ENCODE measurements at places on chromosomes 12 and 14.

GRCh38 chr12:115433014-115433634 lies 749.1 kb upstream of the TBX3 start:
- no peak for DNase-seq

- peak; percentile 36 for DNase-seq
These were observed 581 bp downstream of the PITPNM2 start for GRCh38 chr12:123150275-123150743.

DNA sequence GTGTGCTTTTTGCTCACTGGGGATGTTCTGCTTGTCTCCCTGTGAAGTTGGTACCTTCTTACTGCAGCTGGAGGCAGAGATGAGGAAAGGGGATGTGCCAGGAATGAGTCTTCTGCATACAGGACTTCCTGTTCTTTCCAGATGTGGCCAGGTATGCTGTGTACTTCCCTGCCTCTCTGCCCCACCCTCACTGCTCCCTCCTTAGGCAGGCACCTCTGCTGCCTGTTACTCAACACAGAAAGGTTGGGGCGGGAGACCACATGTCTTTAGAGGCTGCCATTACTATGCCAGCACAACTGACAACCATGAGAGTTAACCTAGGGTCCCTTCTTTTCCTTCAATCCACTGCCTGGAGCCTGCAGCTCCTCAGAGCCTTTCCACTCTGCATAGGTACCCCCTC lies 2.0 kb upstream of the OAS3 start:
- no peak for DNase-seq

GRCh38 chr12:18782827-18783226 lies 44.9 kb downstream of the CAPZA3 start:
- no peak for DNase-seq

DNA sequence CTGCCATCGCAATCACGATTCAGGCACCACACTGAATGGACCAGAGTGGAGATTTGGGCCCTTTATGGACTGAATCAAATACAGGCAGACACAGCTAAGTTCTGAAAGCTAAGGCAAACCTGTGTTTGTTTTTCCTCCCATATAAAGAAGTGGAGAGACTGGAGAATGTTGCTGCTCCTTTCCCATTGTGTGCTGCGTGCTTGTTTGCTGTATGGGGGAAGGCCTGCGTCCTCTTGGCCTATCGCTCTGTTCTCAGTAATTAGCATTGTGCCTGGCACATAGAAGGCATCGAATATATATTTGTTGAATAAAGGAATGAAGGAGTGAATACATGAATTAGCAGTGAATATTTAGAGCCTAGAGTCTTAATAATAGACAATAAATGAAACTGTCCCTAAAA lies 12.4 kb downstream of the ST8SIA1 start:
- no peak for DNase-seq

DNA sequence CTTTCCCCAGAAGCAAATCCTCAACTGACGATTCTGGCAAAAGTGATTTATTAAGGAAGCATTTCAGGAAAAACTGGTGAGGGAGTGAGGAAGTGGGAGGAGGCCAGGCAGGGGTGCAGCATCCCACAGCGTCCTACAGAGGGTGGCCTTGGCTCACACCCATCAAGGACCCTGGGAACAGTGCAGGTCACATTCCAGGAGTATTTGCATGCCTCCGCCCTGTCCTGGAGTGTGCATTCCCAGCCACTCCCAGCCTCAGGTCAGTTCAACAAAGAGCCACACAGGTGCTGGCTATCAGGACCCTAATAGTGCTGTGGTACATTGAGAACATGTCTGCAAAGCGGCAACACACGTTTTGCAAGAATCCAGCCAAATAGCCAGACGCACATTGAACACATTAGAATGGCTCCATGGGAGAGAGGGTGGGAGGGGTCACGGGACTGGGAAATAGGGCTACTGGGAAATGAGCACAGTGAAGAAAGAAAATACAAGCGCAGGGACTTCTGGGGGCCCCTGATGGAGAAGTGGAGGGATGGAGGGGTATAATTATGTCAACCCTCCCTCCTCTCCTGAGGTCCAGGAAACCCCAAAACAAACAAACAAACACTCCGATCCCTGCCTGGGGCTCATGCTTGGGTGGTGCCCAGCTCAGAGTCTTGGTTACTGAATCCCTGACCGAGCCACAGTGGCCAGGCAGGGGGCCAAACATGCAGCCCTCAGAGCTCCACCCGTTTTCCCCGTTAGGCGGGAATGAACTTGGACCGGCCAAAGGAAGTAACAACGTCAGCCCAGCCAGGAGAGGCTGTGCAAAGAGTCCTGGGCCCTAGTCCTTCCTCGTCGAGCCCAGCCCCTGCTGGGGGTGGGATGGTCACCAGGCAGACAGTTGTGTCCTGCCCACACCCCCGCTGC lies 36.5 kb downstream of the CMKLR1 start:
- DNase-seq: no peak

DNA sequence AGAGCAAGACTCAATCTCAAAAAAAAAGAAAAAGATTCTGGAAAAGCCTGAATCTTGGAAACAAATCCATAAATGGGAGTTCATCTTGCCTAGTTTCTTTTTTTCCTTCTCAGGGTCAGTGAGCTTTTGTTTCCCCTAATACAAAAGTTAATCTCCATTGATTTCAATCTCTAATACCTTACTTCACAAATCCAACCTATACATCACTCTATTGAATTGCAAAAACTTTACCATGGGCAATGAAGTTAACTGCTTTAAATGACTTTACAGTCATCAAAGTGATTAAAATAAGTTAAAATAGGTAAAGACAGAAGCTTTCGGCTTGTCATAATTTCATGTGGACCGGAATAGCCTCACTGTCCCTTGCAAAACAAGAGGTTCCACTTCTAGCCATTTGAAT lies 1012.7 kb upstream of the SEL1L start:
- DNase-seq: no peak
